Stimulated activated CD4-positive, alpha-beta T cell treated with anti-CD3 and anti-CD28 coated beads, Interleukin-15, amount 100 ng/mL, for 1 hour (primary cell): ENCODE measurements at places on chromosomes 7 and 10.

DNA sequence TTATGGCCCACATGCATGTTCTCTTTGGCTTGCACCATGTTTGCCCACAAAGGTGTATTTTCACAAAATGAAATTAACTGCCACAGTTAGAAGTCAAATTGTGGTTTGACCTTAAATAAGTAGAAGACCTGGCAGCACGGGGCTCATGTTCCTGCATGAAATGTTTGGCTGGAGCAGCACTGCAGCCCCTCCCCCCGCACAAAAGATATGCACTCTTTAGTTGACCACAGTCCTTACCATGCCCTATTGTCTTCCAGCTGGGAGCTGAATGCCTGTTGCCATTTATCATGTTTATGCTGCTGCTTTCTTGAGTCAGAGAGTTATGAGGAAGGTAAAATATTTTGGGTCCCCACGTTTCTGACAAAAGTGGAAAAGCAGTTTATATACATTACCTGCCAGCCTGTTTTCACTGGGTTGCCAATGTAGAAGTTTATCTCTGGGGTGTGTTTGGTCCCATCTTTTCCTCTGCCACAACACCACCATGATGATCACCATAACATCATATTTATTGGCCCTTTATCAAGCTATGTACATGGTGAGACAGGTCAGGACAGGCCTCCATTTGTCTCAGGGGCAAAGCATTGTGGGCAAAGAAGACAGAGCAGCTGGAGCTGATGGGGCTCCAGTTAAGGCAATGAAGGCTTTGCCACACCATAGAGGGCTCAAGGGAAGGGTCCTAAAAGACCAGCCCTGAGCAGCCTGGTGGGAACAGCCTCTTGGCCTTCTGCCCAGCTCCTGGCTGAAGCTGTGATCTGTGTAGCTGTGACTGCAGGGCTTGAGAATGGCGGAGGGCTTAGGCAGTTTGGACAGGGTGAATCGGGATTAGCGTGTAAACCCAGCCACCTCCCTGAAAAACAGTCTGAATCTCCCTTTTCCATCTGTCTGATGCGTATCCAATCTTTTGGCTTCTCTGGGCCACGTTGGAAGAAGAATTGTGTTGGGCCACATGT, 5.4 kb downstream of the PRF1 start:
- DNase-seq = no peak

- DNase-seq = no peak
These were observed 2.8 kb downstream of the TMEM120A start for GRCh38 chr7:75991531-75992082.

DNA sequence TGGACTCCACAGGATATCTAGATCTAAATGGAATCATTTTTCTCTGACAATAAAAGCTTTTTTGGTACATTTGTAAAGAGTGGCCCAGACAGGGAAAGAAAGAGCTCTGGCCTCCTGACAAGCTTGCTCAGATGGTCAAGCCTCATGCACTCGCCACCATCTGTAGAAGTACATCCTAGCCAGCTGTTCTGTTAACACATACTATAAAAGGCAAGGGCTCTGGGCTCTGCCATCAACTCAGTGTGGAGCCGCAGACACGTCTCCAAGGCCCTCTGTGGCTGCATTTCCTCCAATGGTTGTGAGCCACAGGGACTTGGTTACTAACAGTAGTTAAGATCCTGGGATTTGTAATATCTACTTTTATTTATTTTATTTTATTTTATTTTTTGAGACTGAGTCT, 70.8 kb upstream of the KDM7A start:
- DNase-seq = no peak

DNA sequence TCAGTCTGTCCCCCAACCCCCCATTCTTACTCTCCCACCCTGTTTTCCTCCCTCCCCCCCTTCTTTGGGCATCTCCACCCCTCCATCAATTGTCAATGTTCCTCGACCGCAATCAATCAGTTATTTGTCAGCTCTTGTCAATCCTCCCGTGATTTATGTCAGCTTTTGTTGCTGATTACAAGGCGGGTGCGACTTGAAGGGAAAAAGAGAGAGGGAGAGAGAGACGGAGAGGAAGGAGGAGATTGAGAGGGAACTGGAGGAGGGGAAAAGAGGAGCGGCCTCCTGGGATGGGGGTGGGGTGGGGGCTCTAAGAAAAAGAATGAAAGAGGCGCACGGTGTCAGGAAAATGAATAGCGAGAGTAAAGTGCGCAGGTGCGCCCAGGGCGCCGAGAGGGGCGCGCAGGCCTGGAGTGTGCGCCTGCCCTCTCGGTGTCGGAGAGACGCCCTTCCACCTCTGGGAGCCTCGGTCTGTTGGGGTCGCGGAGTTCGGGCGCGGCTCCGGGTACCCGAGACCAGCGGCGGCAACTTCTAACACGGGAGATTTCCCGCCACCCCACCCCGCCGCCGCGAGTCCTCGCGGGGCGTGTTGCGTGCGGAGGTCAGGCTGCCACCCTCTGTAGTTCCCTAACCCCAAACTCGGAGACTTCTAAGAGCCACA, 1.1 kb upstream of the ZNF503 start:
- DNase-seq = no peak

- DNase-seq = no peak
These were observed 45.9 kb upstream of the WDR11 start for GRCh38 chr10:120805014-120805812.

GRCh38 chr10:35470925-35471315, 134.2 kb upstream of the GJD4 start:
- no peak for DNase-seq

- no peak for DNase-seq
These were observed 198.6 kb upstream of the LYZL2 start for GRCh38 chr10:30828164-30828563.

DNA sequence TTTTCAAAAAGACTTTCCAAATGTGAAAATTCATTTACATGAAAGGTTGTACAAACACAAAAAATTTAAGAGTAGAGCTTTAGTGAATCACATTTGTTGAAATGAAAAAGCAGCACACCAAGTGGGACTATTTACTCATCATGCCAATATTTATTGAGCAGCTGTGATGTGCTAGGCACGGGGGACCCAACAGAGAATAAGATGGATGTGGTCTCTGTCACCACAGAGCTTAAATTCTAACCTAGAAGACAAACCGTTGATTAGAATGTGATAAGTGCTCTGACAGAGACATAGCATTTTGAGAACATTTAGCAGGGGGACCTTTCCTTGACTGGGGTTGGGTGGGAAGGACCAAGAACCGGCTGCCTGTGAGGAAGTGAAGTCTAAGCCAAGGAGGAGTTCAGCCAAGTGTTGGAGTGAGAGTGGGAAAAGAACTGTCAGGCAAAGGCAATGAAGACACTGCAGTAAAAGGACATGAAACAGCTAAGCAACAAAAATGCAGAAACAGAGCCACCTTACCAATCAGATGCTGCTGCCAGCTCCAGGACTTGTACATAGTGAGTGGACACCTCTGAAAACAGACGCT, 19.1 kb downstream of the ADAM12 start:
- DNase-seq = no peak

DNA sequence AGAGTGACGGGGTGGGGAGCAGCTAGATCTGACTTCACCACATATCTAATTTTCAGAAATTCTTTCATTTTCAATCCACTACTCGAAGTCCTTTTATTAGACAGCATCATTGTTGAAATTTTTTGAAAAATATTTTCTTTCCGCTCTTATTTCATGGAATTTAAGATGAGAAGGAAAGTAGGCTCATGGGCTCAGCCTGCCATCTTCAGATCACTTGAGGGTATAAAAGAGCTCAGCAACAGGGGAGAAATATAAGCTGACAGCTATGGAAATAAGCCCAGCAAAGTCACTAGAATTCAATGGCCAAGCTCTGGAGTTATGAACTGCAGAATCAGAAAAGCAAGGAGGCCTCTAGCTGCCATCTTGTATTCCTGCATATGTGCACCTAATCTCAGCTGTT, 389.1 kb downstream of the XPNPEP1 start:
- no peak for DNase-seq

- no peak for DNase-seq
These were observed 157.7 kb upstream of the COL1A2 start for GRCh38 chr7:94236960-94237359.

- no peak for DNase-seq
These were observed 61.0 kb upstream of the TMEM248 start for GRCh38 chr7:66859794-66860645.

- DNase-seq = no peak
These were observed 54.3 kb downstream of the EPDR1 start for GRCh38 chr7:37974711-37975110.

DNA sequence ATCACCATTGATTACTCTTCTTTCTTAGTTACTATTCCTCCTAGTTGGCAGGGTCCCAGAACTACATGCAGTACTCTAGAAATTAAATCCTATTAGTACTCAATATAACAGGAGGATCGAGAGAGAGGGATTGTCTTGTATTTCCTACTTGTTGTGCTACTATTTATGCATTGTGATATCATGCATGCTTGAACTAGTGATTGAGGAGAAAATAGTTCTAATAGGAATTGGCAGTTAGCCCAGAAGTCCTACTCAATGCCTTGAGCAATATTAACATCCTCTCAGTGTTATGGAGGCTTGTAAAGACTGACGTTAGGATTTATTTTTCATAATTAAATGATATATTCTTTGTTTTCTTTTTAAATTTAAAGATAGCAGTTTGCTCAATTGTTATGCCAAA, 67.4 kb downstream of the FOXP2 start:
- DNase-seq = no peak

GRCh38 chr10:68756766-68757165, 35.7 kb downstream of the CCAR1 start:
- no peak for DNase-seq

GRCh38 chr7:84190016-84190705, 4.4 kb downstream of the SEMA3A start:
- DNase-seq = no peak

GRCh38 chr10:1227510-1228402, 171.6 kb downstream of the WDR37 start:
- DNase-seq = no peak

- no peak for DNase-seq
These were observed 178.8 kb downstream of the TPK1 start for GRCh38 chr7:144656965-144657517.

GRCh38 chr10:1932692-1933094, 195.4 kb upstream of the ADARB2 start:
- DNase-seq = no peak

- no peak for DNase-seq
These were observed 6.9 kb downstream of the ATP5MF start for GRCh38 chr7:99459087-99459486.

DNA sequence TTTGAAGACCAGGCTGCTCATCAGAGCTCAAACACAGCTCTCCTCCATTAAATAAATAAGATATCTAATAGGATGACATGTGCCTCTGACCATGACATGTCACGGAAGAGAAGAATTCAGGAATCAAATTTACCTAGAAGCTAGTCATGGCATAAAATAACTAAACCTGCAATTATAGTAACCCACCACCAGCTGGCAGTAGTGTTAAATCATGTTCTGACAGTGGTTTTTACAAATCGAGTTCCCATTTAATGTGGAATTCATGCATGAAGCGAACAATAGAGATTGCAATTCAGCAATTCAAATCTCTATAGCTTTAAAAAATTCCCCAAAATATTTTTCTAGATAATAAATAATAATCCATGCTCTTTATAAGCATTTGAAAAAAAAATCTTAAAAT, 74.6 kb upstream of the IKZF1 start:
- DNase-seq = no peak

DNA sequence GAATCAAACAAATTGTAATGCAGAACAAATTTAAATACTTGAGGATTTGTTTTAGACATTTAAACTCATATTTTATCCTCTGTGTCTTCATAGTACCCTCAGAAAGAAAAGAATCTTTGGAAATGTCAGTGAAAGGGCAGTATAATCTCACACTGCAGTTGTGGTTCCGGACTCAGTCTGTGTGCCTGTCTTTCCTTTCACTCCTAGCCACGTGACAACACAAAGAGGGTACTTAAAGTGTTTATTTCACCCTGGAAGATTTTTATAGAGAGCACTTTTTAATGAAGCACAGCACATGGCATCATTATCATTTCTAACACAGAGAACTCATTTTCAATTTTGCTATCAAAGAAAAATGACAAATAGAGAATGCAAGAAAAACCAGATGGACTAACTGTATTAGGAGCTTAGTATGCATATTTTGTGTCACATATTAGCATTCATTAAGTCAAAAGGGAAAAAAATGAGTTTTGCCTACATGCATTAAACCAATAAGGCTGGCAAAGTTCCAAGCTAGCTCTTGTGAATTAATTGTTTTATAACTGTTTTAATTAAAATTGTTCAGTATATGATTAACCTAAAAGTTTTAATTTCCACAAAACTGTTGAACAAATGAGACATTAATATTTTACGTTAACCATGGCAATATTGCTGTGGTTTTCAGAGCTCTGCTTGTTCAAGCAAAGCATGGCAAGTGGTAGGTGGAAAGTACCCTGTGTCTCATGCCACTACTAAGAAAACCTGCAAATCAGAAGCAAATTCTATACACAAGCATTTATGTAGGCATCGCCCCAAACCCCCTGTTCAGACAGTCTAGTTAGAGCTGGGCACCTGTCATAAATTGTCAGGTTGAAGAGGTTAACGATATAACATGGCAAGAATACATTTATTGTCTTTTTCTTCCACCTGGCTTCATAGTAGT, 65.9 kb downstream of the AUTS2 start:
- DNase-seq = no peak

- no peak for DNase-seq
These were observed 36.6 kb upstream of the PDLIM1 start for GRCh38 chr10:95327367-95327766.

GRCh38 chr7:45642044-45642443, 67.9 kb downstream of the ADCY1 start:
- DNase-seq = no peak

- no peak for DNase-seq
These were observed 304.4 kb downstream of the ZEB1 start for GRCh38 chr10:31623466-31623865.
